T follicular helper cell (primary cell): ENCODE measurements at places on chromosomes 5 and 9.

DNA sequence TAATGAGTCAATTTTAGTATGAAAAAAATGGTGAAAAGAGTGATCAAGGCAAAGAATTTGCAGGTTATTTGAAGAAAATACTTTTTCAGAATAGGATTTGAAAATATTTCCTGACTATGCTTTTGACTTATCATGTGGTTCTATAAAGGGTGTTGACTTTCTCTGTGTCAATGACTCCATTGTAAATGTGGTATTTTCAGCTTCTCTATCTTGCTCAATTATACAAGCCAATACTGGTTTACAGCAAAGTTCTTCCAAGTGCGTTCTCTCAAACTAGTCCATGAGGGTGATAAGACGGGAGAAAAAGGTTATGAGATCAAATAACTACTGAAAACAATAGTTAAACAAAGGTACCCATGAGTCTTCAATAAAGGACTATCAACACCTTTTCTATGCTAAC, 21.7 kb downstream of the IL33 start:
- no peak for DNase-seq

DNA sequence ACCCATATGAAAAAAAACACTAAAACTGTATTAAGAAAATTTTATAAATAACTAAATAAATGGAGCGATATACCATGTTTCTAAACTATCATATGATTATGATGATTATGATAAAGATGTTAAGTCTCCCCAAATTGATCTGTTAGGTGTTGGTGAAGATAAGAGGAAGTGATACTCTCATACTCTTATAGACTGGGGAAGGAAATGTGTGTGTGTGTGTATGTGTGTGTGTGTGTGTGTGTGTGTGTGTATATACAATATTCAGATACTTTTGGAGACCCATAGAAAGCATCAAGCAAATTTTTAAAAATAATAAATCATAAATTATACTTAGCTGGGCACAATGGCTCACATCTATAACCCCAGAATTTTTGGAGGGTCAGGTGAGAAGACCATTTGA, 62.9 kb downstream of the TMEM232 start:
- DNase-seq: no peak

GRCh38 chr5:149441194-149441753, 62.2 kb upstream of the IL17B start:
- no peak for DNase-seq

DNA sequence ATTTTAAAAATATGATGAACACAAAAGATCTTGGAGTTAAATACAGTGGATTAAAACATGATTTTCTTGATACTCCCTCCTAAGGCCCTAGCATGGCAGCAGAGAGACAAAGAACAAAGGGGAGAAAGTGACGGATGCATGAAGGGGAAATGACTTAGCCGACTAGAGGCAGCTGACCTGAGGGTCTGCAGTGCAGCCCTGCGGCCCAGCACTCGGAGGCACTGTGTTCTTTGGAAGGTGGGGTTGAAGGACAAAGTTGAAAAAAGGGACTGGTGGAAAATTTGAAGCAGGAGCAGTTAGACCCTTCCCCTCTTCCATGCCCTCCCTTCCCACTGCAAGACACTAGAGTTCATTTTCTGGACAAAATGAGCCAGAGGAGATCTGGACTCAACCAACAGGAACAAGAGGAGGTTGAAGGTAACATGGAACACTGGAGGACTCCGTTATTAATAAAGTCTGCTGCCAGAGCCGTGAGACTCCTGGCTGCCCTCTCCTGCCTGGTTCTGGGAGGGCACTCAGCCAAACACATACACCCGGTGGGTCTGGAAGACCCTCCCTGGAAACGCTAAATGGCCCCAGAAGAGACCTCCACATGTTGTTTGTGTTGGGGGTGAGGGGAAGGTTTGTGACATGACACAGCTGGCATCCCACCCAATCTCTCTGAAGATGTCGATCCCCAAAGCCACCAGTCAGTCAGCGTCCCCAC, 98.1 kb downstream of the JMY start:
- DNase-seq: no peak

DNA sequence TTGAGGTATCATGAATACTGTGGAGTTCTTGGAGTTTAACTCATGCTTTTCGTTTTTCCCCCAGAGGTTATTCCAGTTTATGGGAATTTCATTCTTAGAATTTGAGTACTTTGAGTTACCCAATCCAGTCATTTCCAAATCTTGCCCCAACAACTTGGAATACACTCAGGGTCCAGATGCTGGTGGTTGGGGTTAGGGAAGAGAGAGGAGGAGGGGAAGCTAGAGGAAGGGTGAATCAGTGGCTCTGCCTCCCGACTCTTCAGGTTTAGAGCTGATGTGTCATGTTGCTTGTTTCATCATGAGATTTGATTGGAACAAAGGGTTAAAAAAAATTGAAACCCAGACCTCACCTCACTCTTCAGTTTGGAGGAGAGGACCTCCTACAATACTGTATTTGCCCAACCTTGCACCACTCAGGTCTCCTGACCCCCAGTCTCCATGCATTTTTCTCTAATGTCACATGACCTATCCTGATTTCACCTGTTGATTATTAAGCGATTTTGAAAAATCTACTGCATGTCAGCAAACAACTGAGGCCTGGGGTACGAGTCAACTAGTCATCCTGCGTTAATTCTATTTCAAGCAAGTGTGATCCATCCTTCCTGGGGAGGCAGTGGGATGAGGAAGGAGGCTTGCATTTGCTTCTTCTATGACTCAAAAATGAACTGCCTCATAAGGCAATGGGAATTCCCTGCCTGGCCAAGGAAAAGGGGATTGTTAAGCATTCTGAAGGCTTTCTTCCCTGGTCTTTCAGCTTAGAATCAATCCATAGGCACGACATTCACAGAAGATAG, 6.2 kb upstream of the SLC1A3 start:
- DNase-seq: no peak

- DNase-seq: no peak
Observed at GRCh38 chr5:90898326-90899013, 339.9 kb downstream of the ADGRV1 start.

GRCh38 chr9:101167490-101168134, 139.1 kb downstream of the PLPPR1 start:
- no peak for DNase-seq

- no peak for DNase-seq
Observed at GRCh38 chr5:32687499-32687831, 23.7 kb upstream of the NPR3 start.

- no peak for DNase-seq
Observed at GRCh38 chr9:24721621-24722020, 175.9 kb upstream of the IZUMO3 start.

- no peak for DNase-seq
Observed at GRCh38 chr9:74821636-74822035, 66.1 kb downstream of the TRPM6 start.

- DNase-seq: no peak
Observed at GRCh38 chr9:92576175-92576574, 40.4 kb upstream of the ECM2 start.

DNA sequence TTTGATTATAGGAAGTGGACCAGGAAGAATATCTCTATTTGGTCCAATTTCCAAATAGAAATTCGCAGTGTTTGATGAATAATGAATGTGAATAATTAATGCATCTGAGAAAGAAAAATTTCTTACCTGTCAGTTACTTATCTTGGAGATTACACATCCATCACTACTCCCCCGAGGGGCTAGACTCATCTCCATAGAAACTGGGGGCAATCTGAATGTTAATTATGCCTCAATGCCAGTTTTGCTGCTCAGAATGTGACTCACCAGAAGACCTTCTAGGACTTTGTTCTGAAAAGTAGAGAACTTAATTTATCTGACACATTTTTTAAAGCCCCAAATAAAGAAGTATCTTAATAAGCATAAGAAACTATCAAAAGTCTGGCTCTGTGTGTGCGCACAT, 233.4 kb upstream of the NR4A3 start:
- DNase-seq: no peak

DNA sequence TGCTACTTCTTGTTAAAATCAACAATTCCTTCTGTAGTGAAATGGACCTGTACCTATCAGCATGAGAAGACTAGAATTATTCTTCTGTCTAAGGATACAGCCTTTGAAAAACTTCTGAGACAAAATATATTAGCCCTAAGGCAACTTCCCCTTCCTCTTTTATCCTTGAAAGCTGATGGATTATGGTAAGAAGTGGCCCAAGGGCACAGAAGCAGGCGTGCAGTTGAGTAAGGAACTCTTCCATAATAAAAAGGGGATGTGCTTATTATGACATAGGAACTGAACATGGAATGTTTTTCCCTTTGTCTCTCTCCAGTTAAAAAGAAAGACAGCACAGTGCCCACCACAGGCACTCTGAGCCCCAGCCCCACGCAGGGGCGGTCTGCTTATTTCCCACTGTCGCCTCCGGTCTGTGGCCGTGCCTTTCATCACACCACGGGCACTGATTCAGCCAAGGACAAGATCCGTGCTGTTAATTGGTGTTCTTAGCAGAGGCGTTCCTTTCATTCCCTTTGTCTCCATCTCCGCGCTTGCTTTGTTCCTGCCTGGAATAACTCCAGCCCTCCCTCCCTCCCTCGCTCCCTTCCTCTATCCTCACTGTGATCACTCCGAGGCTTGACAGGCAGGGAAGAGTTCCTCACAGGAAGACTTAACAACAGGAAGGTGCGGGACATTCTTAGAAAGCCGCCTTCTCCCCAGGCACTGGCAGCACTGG, 135.9 kb upstream of the OTULINL start:
- DNase-seq: no peak

GRCh38 chr9:36049408-36049807, 12.7 kb downstream of the RECK start:
- DNase-seq: no peak

GRCh38 chr5:149671544-149671943, 58.6 kb upstream of the PPARGC1B start:
- DNase-seq: no peak

- no peak for DNase-seq
Observed at GRCh38 chr5:180563994-180564393, 27.3 kb downstream of the SCGB3A1 start.

DNA sequence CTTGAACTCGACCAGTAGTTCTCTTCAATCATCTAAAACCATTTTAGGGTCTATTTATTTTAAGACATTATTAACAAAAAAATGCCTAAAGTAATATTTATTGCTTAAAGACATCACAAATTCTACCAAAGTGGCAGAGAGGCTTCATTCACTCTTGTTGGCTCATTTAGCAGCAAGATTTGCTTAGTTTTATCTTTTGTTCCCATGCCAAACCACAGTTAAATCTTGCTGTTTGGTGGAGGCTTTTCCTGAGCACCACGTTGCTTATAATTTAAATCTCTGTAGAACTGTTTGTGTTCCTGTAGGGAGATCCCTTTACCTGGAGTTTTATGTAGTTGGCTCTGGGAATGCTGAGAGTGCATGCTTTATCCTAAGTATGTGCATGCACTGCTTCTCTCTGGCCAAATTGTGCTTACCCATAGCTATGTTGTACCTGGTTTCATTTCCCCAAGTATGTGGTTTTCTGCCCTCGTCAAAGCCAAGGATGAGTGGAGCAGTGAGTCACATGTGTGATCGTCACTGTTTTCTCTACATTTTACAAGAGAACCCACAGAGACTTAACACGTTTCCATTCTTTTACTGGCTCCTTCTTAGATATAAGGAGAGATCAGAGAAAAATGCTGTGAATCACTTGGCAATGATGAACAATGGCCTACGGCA, 42.1 kb upstream of the MAST4 start:
- no peak for DNase-seq

DNA sequence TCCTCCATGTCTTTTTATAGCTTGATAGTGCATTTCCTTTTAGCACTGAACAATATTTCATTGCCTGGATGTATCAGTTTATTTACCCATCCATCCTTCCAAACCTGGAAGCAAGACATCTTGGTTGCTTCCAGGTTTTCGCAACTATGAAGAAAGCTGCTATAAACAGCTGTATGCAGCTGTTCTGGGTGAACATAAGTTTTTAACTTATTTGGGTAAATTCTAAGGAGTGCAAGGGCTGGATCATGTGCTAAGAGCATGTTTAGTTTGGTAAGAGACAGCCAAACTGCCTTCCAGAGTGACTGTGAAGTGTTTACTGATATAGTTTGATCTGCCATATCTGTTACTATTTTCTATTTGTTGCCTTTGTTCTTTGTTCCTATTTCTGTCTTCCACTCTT, 58.5 kb downstream of the CSF2 start:
- no peak for DNase-seq

DNA sequence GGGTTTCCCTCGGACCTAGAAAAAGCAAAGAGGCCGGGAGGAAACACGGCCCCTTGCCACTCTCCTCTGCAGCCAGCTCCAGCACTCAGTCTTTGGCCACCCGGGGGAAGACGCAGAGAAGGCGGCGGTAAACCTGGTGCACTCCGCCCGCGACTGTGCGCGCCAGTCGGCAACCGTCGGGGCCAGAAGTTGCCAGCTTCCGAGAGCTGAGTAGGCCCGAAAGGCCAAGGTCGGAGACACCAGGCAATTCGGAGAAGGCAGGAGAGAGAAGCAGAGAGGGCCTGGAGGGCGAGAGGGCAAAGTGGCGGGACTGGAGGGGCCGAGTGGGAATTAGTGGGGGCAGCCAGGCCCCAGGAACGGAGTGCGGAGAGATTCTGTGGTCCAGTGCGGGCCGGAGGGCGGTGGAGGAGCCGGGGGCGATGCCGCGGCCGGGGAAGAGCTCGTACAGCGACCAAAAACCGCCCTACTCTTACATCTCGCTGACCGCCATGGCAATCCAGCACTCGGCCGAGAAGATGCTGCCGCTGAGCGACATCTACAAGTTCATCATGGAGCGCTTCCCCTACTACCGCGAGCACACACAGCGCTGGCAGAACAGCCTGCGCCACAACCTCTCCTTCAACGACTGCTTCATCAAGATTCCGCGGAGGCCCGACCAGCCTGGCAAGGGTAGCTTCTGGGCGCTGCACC, at the start of gene FOXB2:
Gene FOXB2, plus strand, starts transcription at position 420 of the 690 bp plus-strand sequence. Its CDS starts 0 bp downstream, at position 420.
- DNase-seq: no peak

GRCh38 chr5:161274951-161275350, 271.6 kb downstream of the GABRB2 start:
- DNase-seq: no peak

DNA sequence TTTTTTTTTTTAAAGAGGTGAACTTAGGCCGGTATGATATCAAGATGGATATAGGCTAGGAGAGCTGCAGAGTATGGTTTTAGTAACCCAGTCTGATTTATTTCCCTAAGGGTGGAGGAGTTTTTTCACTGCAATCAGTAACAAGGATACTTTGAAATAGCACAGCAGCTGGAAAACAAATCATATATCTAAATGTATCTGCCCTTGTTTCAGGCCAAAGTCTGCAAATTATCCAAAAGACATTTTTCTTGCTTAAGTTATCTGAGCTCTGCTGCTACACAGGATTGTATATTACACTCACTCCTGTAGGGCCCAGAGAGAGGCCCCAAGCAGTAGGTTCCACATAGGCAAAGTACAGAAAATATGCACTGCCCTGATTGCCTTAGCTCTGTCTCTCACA, 222.4 kb downstream of the NTRK2 start:
- DNase-seq: no peak

- no peak for DNase-seq
Observed at GRCh38 chr9:137593176-137593575, 2.9 kb upstream of the ZMYND19 start.

- DNase-seq: no peak
Observed at GRCh38 chr5:60230456-60230855, 336.9 kb upstream of the PDE4D start.

DNA sequence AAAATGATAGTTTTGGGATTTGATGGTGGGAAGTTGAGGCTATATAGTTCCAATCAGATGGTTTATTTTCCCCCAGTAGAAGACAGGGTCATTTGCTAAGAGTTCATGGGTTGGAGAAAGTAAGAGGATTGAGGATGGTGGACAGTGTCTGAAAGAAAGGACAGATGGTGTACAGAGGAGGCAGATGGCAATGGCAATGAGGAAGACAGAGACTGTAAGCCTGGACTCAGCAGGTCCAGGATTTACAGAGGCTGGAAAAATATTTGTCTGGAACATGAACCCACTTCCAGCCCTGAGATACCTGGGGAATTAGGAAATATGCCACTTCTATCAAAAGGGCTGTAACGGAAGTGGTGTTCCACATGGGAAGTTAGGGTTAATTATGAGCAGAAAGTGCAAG, 84.5 kb downstream of the PCSK1 start:
- DNase-seq: no peak
